Hematopoietic multipotent progenitor cell treated with erythropoietin and hydrocortisone succinate and interleukin-3 and kit ligand, for 17 days (in vitro differentiated cells): ENCODE measurements at places on chromosomes 5 and 9.

GRCh38 chr9:123998970-123999621 is 12.5 kb upstream of the LHX2 start:
- DNase-seq, result no peak

DNA sequence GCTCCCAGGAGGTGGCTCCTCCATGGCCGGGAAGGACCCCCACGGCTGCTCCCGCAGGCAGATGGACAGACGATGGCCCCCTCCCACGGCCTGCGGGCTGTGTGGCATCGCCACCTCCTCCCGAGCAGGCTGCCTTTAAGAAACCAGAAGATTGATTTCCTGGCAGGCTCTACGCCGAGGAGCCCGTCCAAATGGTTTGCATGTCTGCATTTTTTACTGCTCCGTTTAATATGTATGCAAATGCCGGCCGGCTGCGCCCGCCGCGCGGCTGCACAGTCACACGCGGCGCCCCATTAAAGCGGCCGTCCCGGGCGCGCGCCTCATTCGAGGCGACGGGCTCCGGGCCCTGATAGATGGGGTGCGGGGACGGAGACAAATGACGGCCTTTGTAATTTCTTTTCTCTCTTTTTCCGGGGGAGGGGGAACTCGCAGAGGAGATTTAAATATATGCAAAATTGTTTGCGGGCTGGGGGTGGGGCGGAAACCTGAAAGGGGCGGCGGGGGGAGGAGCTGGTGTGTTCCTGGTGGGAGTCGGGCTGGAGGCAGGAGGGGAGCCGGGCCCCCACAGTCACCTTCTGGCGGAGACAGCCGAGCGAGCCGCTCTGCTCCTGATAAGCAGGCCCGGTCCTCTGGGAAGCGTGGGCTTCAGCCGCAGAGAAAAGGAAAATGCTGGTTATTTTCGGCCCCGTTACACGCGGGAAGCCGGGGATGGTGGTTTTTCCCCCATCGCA is 158.7 kb upstream of the IER5L start:
- no peak for DNase-seq

DNA sequence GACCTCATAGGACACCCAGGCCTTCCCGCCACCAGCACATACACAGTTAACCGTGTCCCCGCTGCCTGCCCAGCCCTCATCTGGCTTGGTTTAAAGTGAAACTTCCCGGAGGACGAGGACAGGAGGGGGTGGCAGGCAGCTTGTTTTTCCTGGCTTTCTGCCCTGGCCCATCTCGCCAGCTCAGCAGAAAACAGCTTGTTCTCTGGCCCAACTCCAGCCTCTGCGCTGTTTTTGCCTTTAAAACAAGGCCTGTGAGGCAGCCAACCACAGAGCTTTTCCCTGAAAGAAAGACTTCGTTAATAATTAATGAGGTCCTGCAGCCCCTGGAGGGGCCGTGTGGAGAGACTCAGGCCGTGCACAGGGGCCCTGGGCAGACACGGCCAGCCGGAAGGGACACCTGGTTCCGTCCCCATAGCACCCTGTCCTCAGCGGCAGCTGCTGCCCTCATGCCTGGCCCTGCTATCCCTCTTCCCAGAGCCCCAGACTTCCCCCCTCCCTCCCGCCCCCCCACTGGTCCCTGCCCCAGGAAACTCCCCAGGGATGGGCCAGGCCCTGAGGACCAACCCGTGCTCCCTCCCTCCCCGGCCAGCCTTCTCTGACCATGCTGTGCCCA is 108.7 kb downstream of the RXRA start:
- DNase-seq, result peak; percentile 90

GRCh38 chr9:136513191-136513590 is 30.4 kb upstream of the SEC16A start:
- no peak for DNase-seq

- DNase-seq, result no peak
Observed at GRCh38 chr5:17763301-17763700, 129.0 kb downstream of the TAF11L14 start.

- no peak for DNase-seq
Observed at GRCh38 chr9:4499917-4500316, 9.6 kb downstream of the SLC1A1 start.

- no peak for DNase-seq
Observed at GRCh38 chr5:67971223-67971830, 244.2 kb upstream of the PIK3R1 start.

GRCh38 chr5:63351164-63351563 is 611.1 kb downstream of the HTR1A start:
- no peak for DNase-seq

DNA sequence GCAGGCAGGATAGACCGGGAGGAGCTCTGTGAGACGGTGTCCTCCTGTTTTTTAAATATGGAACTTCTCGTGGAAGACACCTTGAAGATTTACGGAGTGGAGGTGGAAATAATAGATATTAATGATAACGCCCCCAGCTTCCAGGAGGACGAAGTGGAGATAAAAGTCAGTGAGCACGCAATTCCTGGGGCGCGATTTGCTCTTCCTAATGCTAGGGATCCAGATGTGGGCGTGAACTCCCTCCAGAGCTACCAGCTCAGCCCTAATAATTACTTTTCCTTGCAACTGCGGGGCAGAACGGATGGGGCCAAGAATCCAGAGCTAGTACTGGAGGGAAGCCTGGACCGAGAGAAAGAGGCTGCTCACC is 621 bp downstream of the PCDHGA11 start:
- DNase-seq, result no peak

DNA sequence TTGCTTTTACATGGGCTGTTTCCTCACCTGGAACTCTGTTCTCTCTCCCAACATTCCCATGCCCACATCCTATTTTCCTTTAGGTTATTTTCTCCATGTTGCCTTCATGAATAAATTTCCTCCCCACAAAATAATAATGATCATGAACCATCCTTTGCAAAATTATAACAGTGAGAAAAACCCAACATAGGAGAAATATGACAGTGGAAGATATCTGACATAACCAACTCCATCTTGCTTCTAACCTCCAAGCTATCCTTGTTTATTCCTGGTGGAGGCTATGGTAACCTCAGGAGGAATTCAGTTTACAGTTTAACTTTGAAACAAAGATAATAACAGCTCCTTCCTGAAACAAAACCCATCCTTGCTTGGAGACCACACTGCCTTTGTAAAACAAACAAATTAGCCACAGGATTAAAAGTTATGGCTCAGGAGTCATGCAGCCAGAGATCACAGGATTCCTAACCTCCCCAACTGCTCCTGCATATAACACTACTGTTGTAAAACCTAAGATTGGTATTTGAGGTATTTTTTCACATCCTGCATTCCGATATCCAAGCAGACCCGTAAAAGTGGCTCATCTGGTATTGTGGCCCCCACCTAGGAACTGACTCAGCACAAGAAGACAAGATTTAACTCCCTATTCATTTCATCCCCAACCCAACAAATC is 212.4 kb downstream of the TRIM32 start:
- no peak for DNase-seq

- DNase-seq, result no peak
Observed at GRCh38 chr5:122014236-122014935, 52.6 kb downstream of the SRFBP1 start.

GRCh38 chr5:128303593-128303992 is 220.0 kb downstream of the SLC12A2 start:
- no peak for DNase-seq

- DNase-seq, result peak; percentile 42
Observed at GRCh38 chr5:81425569-81425968, 31.6 kb upstream of the ACOT12 start.

DNA sequence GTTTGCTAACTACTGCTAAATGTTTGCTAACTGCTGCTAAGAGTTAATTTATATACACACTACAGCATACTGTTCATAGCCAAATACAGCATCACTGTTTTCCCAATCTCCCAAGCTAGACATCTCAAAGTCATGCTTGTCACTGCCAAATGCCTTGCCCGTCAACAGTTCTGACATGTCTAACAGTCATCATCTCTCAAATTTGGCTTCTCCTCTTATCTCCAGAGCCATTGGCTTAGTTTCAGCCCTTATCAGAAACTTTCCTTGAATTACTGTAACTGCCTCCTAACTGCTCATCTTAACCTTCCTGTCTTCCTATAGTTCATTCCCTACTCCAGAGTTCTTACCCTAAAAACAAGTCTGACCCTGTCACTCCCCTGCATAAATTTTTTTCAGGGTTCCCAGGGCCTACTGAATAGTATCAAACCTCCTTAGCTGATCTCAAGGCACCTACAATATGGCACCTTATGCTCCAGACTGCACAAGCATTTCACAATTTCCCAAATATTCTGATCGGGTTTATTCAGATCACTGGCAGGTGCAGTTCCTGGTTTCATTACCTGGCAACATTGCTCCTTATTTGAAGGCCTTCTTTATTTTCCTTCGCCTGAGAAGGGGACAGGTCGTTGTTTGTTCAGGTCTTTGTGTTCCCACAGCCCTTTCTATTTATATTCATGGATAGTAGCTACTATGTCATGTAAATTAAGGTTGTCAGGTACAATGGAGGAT is 55.9 kb upstream of the ANKRD55 start:
- peak; percentile 40 for DNase-seq

DNA sequence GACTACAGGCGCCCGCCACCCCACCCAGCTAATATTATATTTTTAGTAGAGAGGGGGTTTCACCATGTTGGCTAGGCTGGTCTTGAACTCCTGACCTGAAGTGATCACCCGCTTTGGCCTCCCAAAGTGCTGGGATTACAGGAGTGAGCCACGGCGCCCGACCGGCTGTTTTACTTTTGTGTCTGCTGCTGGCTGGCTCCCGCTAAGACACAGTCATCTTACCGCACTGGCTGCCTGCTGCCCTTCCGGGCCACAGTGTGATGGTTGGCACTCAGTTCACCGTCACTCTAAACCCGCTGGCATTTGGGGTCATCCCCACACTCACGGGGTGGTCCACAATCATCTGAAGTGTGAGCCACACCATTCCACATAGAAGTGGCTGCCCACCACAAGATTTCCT is 93.7 kb downstream of the WDR41 start:
- no peak for DNase-seq

GRCh38 chr9:128947277-128947526 is 201 bp downstream of the DOLK start:
- no peak for DNase-seq

DNA sequence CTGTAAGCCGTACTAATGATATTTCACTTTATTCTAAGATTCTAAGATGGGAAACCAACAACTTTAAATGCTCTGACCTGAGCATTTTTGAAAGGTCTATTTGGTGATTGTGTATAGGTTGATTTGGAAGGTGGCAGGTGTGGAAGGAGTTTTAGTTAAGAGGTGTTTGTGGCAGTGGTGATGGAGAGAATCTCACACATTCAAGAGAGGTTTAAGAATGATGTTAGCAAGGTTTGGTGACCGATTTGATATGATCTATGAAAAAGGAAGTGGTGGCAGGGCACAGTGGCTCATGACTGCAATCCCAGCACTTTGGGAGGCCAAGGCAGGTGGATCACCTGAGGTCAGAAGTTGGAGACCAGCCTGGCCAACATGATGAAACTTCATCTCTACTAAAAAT is 319.2 kb upstream of the CD180 start:
- DNase-seq, result no peak

GRCh38 chr9:74775396-74775795 is 112.3 kb downstream of the TRPM6 start:
- DNase-seq, result no peak

DNA sequence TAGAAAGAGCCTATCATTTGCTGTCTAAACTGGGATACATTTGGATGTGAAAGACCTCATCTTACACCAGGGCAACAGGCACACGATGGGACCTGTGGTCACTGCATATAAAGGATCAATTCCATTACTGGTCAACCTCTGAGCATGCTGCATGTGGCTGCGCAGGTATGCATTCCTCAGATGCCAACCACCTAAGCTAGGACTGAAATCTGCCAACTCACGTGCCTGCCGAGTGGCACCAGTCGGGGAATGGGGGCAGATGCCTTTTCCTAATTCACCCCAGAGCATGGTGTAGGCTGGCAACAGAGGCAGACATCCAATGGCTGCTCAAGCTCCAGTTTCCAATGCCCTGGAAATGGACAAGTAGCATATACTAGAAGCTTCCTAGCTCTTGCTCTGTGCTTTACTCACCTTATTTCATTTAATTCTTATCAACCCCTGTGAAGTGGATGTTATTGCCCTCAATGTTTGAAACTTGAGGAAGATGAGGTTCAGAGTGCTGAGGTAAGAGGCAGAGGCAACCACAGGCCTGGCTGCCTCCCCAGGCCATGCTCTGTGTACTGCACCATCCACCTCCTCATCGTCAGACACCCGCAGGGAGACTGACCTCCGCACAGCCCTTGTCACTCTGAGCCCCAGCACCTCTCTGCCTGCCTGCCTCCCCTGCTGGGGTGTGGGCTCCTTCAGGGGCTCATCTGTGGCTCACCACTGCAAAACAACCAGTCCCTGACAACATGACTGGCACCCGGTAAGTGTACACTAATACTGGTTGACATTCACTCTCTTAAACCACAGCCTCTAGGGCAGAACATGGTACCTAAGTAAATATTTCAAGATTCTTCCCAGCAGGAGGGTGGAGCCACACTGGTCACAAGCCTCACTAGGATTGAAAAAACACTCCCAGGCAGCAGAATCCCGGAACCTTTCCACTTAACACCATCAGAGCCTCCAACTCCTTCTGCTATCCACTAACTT is 228.5 kb downstream of the CRB2 start:
- DNase-seq, result no peak
